ENCODE measurements at places on chromosomes 7 and 10. TPM values are rescaled to one million over a fixed set of nuclear protein-coding genes. Genes with fewer than 3 reads are reported as not detected.

PNLIPRP3 gene
- not detected for total RNA-seq

TMEM130 gene
- total RNA-seq = 0.27 TPM

PSD gene
- 2.3 TPM for total RNA-seq

PRLHR gene
- total RNA-seq = not detected

ACSM6 gene
- total RNA-seq = not detected

TWIST1 gene
- total RNA-seq = 3.2 TPM

PTCD1 gene
- 2.8 TPM for total RNA-seq

AGAP5 gene
- total RNA-seq = 4.4 TPM

KAZALD1 gene
- 7.1 TPM for total RNA-seq

ACTL6B gene
- not detected for total RNA-seq

PDLIM1 gene
- total RNA-seq = 271 TPM

PTF1A gene
- total RNA-seq = not detected

NDUFB2 gene
- total RNA-seq = 528 TPM

IRF5 gene
- total RNA-seq = 4.6 TPM

H2BK1 gene
- not detected for total RNA-seq

OIT3 gene
- 0.29 TPM for total RNA-seq

ZNF273 gene
- total RNA-seq = 2.7 TPM

TACC2 gene
- 210 TPM for total RNA-seq

MMRN2 gene
- total RNA-seq = 62.1 TPM

NUP42 gene
- 23.3 TPM for total RNA-seq

CADPS2 gene
- 11.5 TPM for total RNA-seq

KLF14 gene
- total RNA-seq = not detected

OR6V1 gene
- not detected for total RNA-seq

LIPJ gene
- total RNA-seq = not detected

ITPRID1 gene
- total RNA-seq = not detected

HMX2 gene
- not detected for total RNA-seq

PDK4 gene
- total RNA-seq = 528 TPM

ADAMTS14 gene
- total RNA-seq = 0.81 TPM

RAB19 gene
- not detected for total RNA-seq

MRC1 gene
- 82.5 TPM for total RNA-seq

TMEM213 gene
- not detected for total RNA-seq

CDC14C gene
- not detected for total RNA-seq

MYL10 gene
- total RNA-seq = not detected

PDIA4 gene
- 95.3 TPM for total RNA-seq

ASB10 gene
- 8.2 TPM for total RNA-seq

UBN2 gene
- total RNA-seq = 11.7 TPM

ZP3 gene
- total RNA-seq = 0.76 TPM

MGAM2 gene
- 0.08 TPM for total RNA-seq

SHLD2 gene
- total RNA-seq = 26.2 TPM

STRIP2 gene
- total RNA-seq = 12.1 TPM

C10orf105 gene
- total RNA-seq = 0.47 TPM

SH2B2 gene
- total RNA-seq = 3.0 TPM

SFTPD gene
- 0.29 TPM for total RNA-seq

SPDYE5 gene
- not detected for total RNA-seq

CALCR gene
- total RNA-seq = 0.08 TPM

PDZD7 gene
- total RNA-seq = 0.44 TPM

VENTX gene
- total RNA-seq = 1.3 TPM

SFTPA1 gene
- 0.26 TPM for total RNA-seq

ITGA8 gene
- 4.5 TPM for total RNA-seq

TMEM225B gene
- 0.18 TPM for total RNA-seq

NKX2-3 gene
- not detected for total RNA-seq

EPO gene
- total RNA-seq = not detected

FFAR4 gene
- 1.4 TPM for total RNA-seq

WEE2 gene
- total RNA-seq = not detected

GNGT1 gene
- total RNA-seq = not detected

RBM20 gene
- total RNA-seq = 37.2 TPM

FAM241B gene
- total RNA-seq = 3.7 TPM

ARHGAP12 gene
- 21.7 TPM for total RNA-seq

Data from left cardiac atrium (tissue), 4 donors.